Right ventricle myocardium superior (tissue), 1 donor: ENCODE measurements at places on chromosomes 1 and 21.

GRCh38 chr1:207021139-207021861 lies 11.3 kb downstream of the C1orf116 start:
- DNase-seq, result no peak

DNA sequence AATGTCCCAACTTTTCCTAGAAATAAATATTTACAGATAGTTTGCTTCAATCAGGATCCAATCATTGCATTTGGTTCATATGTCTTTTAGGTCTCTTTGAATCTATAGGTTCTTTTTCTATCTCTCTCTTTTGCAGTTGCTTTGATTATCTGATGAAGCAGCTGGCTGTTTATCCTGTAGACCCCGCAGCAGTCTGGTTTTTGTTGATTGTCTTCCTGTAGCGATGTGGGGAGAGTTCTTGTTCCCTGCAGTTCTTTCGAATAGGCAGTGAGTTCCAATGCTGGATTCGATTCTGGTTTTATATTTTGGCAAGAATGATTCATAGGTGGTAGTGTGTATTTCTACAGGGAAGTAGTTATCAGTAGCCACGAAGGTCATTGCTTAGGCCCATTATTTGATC lies 7.4 kb upstream of the MIXL1 start:
- DNase-seq, result no peak

DNA sequence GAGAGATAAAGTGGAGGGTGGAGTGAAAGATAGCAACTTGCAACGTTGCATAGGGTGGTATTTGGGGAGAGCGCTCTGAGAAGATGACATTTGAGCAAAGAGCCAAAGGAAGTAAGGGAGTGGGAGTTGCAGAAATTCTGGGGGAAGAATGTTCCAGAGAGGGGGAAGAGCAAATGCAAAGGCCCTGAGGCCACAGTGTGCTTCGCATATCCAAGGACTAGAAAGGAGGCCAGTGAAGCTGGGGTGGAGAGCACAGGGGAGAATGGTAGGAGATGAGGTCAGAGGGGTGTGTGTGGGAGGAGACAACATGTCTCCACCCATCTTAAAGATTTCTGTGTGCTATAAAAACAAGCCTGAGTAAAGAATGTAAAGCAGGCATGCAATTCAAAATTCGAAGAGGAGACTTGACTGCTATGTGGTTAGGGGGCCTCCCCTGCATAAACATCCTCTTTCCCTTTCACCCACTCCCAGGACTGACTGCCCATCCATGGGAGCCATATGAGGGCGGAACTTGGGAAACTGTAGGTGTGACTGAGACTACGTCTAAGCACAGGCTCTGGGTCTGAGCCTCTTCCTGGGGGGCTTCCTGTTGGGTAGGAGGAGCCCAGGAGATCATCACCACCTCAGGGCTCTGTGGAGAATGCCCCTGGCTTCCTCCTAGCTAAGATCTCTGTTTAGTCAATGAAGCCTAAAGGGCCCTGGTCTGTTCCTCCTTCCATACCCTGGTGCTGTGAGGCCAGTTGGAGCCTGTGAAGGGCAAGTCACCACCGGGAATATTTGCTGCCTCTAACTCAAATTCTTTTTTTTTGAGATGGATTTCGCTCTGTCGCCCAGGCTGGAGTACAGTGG lies 2.9 kb upstream of the CLIC4 start:
- no peak for DNase-seq

DNA sequence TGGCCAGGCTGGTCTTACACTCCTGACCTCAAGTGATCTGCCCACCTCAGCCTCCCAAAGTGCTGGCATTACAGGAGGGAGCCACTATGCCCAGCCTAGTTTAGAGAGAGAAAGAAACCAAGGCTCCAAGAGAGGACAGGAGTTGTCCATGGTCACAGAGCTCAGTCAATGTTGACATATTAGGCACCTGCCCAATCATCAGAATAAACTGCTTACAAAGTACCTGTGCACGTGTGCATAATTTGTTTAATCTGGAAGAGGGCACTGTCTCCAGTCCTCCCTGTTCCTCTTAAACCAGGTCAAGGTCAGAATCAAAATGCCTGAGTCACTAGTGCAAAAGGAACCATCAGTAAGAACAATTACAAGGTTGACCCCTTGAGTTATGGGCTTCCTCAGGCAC lies 20.3 kb upstream of the MPZL1 start:
- no peak for DNase-seq

DNA sequence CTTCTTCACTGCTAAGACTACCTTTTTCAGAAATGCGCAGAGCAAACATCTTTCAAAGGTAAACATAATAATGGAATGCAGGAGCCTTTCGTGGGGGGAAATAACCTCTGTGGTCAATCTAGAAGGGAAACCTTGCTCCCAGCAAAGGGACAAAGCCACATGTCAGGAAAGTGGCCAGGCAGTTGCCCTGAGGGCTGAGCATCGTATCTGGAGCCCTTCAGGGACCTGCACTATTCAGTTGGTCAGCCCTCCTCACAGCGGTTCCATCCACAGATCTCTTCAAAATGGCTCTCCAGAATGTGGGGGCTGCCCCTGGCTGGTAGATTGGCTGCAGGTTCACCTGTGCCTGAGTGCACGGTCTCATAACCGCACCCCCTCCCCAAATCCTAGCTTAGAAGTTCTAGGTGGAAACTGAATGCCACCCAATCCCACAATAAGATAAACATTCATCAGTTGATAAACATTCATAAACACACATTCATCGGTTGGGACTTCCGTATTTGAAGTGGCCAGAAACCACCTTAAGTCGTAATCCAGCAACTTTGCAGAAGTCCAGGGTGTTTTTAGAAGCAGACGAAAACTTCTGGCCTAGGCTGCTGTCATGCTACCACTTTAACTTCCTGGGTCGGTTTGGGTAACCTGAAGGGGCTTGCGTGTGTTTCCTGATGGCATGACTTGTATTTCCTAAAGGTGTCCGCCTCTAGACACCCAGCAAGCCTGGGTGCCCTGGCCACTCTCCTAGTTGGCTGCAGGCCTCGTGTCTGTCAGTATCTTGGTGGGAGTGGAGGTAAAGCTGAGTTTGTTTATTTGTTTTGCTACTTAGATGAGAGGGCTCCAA lies 50.5 kb downstream of the RASSF5 start:
- no peak for DNase-seq

DNA sequence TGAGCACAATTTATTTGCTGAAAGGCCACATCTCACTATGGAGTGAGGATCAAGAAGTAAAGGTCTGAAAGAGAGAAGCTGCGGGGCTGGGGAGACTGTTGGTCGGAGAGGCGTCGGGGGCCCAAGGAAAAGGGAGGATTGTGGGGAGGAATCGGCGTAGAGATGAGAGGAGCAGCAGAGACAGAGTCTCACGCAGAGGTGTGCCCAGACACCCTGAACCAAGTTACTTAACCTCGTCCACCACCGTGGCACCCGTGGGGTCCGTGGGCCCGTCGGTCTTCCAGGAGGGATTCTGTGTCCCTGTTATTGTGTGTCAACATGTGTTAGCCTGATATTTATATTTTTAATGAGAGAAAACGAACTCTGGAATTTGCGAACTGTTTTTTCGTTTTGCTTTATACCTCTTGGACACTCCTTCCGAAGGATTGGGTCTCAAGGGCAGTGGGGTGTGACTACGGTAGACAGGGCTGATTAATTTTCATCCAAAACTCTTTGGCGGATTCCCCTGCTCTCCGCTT lies 3.8 kb upstream of the NBPF1 start:
- peak; percentile 45 for DNase-seq

DNA sequence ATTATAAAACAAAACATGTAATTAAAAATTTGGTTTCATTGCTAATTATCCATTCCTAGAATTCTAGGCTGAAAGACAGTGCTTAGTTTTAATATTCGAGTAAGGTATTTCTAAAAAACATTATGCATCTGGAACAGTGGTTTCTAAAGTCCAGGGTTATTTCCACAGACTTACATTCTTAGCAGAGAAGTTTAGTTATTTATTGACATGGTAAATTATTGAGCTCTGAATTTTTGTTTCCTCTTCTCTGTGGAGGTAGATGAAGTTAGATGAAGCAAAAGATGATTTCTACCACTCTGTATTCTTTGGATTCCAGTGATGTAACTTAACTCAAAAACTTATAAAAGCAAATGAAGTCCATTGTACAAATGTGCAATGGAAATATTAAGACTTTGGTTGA lies 709.4 kb downstream of the MRPL39 start:
- no peak for DNase-seq

DNA sequence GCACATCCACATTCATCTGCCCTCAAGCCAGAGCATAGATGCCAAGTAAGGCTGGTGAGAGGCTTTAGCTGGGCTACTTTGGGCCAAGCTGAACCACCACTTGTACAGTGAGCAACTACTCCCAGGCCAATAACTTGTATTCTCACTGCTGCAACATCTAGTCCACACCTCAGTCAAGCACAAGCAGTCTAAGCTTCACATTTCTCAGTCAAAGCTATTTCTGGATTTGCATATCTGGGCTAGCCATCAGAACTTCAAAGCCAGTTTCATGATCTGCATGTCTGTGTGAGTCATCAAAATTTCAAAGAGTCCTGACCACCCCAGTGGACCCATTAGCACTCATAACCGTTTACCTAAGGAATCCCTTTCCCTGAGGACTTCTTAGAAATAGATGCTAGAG lies 77.7 kb upstream of the DIRAS3 start:
- DNase-seq, result no peak

DNA sequence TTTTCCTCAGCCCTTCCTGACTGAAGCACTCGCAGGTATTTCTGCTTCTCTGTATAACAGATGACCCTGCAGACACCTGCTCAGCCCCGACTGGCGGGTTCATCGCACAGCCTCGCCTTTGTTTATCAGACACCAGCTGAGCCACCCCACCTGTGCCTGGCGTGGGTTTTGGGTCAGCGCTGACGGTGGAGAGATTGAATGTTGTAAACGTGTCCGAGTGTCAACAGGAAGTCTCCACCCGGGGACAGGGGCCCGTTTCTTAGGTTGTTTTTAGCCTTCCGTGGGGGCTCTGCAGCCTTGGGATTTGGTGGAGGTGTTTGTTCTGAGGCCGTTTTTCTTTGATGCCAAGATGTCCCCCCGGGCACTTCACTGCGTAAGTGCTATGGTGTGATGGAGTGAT lies 60.1 kb downstream of the COL18A1 start:
- DNase-seq, result peak; percentile 32

- DNase-seq, result no peak
Measured at GRCh38 chr1:33281554-33282303, 25.4 kb downstream of the ZNF362 start.

- no peak for DNase-seq
Measured at GRCh38 chr21:45836268-45836655, 145.3 kb upstream of the COL6A1 start.

- DNase-seq, result peak; percentile 75
Measured at GRCh38 chr1:9890224-9890731, 19.8 kb downstream of the CTNNBIP1 start.

GRCh38 chr21:16115461-16115860 lies 385.7 kb downstream of the USP25 start:
- DNase-seq, result no peak

DNA sequence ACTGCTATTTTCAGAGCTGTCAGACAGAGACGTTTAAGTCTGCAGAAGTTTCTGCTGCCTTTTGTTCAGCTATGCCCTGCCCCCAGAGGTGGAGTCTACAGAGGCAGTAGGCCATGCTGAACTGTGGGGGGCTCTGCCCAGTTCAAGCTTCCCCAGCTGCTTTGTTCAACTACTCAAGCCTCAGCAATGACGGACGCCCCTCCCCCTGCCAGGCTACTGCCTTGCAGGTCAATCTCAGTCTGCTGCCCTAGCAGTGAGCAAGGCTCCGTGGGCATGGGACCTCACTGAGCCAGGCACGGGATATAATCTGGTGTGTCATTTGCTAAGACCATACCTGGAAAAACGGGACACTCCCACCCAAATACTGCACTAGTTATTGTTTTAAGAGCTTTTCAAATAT lies 219.7 kb downstream of the BRINP3 start:
- no peak for DNase-seq

GRCh38 chr1:234398849-234399381 lies 25.7 kb downstream of the COA6 start:
- no peak for DNase-seq

DNA sequence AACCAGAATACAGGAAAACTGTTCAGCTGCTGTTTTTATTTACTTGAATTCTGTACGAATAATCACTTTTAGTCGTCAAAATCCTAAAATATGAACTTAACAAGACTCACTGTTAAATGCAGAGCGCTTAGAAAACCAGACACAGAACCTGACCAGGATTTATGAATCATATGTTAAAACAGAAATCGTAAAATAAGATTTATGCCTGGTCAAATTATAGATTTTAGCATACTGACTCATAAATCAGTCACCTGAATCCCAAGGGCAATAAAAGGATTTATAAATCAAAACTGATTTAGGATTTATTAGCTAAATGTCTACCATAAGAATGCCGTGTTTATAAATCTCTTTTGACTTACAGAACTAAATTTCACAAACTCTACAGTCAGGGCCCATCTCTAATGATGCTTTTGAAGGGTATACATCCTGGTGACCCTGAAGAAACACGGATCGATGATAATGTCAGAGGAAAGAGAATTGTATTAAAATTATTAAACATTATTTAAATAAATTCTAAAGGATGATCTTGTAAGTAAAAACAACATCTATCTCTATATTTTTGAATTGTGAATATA lies 28.8 kb downstream of the CYYR1 start:
- no peak for DNase-seq

DNA sequence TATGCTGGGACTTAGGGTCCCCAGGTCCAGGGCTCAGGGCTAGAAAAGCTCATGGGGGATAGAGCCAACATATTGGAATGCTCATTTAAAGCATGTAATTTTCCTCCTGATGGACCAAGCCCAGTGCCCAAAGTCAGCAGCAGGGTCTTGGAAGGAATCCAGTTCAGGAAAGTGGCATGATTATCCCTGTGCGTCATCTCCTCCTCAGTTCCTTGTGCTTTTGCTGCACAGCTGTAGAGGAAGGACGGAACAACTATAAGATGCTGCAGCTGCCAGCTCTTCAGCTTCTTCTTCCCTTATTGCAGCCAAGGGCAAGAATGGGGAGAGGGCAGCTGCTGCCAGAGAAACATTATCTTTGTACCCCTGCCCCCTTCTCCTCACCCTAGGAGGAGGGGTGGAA lies 58.4 kb downstream of the OVGP1 start:
- no peak for DNase-seq

DNA sequence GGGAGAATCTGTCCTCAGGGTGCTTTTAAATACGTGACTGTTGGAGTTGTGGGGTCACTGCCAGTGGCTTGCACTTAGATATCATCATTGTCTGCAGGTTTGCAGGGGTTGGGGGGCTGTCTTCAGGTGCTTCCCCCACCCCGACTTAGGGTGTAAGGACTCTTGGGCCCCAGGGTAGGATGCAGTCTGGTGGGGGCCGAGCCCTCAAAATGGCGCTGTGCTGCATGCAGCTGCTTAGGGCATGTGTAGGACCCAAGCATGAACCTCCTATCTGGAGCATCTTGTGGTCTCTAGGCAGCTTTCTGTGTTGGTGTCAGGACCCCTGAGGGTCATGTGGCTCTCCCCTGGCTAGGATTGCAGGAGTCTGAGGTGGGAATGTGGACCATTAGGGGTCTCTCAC lies 55.6 kb upstream of the B3GALT2 start:
- DNase-seq, result no peak

- DNase-seq, result no peak
Measured at GRCh38 chr1:96521994-96522760, 199.4 kb upstream of the PTBP2 start.

GRCh38 chr21:35102488-35103371 lies 53.6 kb upstream of the RUNX1 start:
- DNase-seq, result peak; percentile 58

GRCh38 chr1:52122384-52122783 lies 19.5 kb upstream of the ZFYVE9 start:
- no peak for DNase-seq

GRCh38 chr1:59383963-59384362 lies 87.1 kb downstream of the FGGY start:
- no peak for DNase-seq
